ENCODE measurements at places on chromosomes 1 and 21.

GRCh38 chr1:8821084-8821483, 3.6 kb upstream of the RERE start:
- no peak for DNase-seq

DNA sequence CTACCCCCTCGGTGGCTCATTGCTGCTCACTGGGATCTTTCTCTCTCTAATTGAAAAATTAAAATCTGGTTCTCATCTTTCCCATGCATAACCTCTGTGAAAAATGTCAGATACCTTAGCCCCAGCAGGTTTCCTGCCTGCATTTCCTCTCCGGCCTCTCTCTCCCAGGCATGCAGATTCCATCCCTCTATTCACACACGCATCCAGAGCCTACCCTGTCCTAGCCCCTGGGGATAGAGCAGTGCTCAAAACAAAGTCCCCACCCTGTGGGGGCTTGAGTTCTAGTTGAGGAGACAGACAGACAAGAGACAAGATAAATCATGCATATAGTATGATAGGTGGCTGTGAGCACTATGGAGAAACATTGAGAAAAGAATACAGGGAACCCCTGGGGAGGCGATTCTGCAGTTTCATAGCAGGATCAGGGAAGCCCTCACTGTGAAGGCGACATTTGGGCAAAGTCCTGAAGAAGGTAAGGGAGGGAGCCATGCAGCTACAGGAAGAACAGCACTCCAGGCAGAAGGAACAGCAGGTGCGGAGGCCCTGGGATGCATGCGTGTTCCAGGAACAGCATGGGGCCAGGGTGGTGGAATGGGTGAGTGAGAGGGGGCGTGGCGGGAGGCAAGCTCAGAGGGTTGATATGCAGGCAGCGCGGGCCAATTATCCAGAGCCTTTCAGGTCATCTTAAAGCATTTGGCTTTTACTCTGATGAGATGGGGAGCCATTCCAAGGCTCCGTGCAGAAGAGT, 3.5 kb upstream of the BSND start:
- DNase-seq: no peak

- DNase-seq: no peak
These were observed 17.1 kb downstream of the SOAT1 start for GRCh38 chr1:179310721-179311120.

- no peak for DNase-seq
These were observed 7.6 kb downstream of the CFH start for GRCh38 chr1:196659471-196659870.

GRCh38 chr21:29168891-29169315, 38.5 kb downstream of the MAP3K7CL start:
- DNase-seq: no peak

GRCh38 chr1:9095818-9096217, 26.4 kb upstream of the SLC2A5 start:
- DNase-seq: no peak

- no peak for DNase-seq
These were observed 53.3 kb upstream of the ZC3H11B start for GRCh38 chr1:219666242-219666641.

DNA sequence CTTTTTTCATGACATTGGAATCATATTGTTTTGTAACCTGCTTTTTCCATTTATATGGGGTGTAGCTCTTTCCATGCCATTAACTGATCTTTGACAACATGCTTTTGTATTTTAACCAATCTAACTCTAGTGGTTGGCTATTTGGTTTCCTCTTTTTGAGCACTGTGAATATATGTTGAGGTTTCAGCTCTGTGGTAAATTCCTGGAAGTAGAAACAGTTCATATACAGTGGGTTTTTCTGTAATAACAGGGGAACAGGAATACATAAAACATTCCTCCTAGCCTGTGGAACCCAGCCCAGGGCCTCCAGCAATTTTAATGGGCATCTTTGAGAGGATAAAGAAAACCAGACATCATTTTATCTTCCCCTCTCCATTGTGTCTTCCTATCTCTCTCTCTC, 17.4 kb downstream of the AZIN2 start:
- DNase-seq: no peak

- DNase-seq: no peak
These were observed 1.6 kb downstream of the CDC42 start for GRCh38 chr1:22053861-22054770.

GRCh38 chr1:245200146-245200545, 45.4 kb downstream of the KIF26B start:
- no peak for DNase-seq

DNA sequence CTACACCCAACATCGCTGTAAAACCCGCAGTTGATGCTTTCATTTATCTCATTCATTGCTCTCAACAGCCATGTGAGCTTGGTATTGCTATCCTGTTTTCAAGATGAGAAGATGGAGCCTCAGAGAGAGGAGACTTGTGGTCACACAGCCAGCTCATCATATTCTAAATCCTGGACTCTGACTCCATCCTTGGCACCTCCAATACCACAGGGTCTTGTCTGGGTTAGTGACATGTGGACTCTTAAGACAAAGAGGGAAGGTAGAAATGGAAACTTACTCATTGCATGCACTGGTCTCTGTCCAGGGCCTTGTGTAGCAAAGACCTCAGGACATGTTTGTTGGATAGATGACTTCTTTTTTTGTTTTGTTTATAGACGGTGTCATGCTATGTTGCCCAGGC, 7.0 kb upstream of the RNF19B start:
- no peak for DNase-seq

DNA sequence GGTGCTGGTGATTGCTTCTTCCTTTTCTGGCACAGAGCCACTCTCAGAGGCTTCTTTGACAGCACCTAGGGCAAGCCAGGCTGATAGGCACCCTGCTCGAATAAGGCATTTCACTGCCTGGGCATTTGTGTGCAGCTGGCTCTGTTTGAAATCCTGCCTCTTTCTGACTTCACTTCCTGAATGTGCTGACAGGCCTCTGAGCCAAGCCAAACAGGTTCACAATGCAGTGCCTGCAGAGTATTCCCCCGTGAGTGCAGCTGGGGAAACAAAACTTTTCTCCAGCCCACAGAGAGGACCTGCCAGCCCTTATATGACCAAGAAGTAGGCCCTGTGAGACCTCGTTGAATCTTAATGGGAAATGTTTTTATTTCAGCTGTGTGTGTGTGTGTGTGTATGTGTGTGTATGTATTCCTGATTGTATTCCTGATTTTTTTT, 10.4 kb downstream of the JUN start:
- DNase-seq: no peak

DNA sequence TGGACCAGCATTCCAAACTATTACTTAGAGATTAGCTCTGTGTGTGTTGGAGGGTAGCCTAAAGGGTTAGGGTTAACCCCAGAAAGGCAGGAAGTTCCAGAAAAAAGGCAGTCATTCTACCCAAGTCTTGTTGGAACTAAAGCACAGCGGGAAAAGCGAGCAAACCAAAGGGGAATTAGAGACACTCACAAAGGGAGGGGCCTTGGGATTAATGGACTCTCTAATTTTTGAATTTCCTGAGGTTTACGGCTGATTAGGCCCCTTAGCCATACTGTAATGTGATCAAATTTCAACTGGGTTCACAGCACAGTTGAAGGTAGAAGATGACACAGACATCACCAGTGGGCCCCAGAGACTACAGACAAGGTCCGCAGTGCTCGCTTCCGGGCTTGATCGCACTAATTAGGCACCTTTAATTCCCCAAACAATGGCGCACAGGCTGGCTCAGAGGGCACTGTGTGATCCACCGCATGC, 28.3 kb downstream of the CAPZB start:
- no peak for DNase-seq

GRCh38 chr1:223180731-223181321, 37.8 kb upstream of the TLR5 start:
- no peak for DNase-seq

DNA sequence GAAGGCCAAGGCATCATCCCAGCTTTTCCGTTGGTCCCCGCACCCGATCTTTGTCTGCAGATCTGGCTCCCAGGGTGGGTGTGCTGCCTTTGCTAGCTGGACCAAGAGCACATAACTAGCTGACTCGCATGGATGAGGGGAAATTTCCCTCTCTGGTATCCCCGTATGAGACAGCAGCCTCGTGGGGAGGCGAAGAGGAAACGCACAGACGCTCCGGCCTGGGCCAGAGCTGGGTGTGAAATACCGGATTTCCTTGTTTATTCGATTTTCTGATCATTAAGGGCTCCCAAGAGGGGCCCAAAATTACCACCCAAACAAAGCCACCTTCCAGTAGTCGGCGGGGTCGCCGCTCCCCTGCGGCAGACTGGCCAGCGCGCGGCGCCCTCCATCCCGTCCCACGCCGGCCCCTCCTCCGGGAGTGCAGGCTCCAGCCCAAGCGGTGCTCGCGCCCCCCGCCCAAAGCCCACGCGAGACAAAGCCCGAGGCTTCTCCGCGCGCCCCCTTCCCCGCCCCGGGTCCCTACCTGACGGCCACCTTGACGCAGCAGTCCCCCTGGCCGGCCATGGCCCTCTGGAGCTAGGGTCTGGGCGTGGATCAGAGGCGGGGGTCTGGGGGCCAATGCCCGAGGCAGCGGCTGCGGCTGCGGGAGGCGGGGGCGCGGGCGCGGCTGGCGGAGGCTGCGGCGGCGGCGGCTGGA, 546 bp downstream of the KIF21B start:
- no peak for DNase-seq

DNA sequence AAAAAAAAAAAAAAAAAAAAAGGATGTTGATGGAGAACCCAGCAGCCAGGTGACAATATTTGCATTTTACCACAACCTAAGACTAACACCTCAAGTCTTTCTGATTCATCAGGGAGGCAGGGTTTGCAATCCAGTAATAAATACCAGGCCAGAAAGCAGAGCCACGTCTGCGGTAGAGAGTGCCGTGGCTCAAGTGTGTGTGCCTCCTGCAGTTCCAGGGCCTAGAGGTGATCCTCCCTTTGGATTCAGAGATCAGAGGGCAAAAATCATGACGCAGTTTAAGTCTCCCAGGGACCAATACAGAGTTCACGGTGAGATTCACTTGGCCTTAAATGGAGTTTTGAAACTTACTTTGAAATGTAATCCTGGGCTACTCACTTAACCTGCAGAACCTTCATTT, 34.9 kb downstream of the TMCO4 start:
- DNase-seq: no peak

DNA sequence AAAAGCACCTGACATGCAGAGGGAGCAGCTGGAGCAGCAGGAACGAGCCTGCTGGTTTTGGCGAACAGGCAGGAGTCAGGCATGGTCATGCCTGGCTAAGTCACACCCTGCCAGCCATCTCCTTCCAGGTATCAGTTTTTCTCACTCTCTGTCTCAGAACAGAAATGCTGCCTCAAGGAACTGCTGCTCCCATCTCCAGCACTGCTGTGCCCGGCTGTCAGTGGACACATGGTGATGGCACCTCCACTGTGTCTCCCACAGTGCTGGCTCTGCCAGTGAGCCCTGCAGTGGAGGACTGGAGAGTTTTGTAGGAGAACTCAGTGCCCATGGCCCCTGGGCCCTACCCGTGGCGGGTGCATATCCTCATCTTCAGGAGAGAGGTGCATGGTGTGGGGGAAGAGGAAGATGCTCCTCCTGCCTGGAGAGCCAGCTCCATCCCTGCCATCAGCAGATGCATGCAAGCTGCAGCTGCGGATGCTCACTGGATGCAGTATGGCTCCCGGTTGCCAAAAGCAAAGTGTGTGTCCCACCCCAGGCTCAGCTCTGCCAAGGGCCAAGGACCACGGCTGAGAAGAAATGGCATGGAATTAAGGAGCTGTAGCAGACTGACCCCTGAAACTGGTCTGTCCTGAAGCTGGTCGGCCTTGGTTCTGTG, 114.7 kb downstream of the GRIK3 start:
- DNase-seq: no peak

DNA sequence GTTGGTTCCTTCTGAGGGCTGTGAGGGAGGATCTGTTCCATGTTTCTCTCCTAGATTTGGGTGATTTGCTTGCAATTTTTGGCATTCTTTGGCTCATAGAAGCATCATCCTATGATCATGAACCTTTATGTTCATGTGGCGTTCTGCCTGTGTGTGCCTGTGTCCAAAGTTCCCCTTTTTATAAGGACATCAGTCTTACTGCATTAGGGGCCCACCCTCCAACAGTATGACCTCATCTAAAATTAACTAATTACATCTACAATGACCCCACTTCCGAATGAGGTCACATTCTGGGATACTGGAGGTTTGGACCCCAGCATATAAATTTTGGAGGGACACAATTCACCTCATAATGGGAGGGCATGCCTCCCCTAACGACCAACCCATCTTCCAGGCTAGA, 12.8 kb upstream of the CAMK1G start:
- no peak for DNase-seq

- no peak for DNase-seq
These were observed 668.0 kb upstream of the RGS18 start for GRCh38 chr1:191490303-191490702.

GRCh38 chr1:40625076-40625475, 40.4 kb downstream of the RIMS3 start:
- DNase-seq: no peak

GRCh38 chr1:114716304-114717170, at the start of gene NRAS:
TSS of gene NRAS (minus strand) at chr1:114716771. CDS start at chr1:114716160, 611 bp downstream.
- DNase-seq: peak; percentile 95

DNA sequence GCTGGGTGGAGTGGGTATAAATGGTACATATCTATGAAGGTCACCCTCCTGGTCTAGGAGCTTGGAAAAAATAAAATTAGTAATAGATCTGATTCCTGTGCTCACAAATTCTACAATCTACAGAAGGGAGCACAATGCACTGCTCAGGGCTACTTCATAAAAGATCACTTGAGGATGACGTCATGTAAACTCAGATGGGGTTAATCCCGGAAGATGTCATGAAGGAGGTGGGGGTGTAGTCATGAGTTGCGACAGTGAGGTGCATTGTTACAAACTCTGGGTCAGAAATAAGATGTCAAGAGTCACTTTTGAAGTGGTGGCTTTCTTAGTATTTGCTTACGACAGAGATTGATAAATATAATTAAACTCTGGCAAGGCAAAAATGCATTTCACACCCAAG, 68.2 kb downstream of the LHX9 start:
- DNase-seq: no peak

GRCh38 chr1:34115233-34115632, 49.8 kb downstream of the CSMD2 start:
- DNase-seq: no peak
